ENCODE measurements at places on chromosomes 6 and 20.
A peak's percentile ranks its signal among the peaks of the same experiment; 100 is the strongest.

GRCh38 chr6:32807020-32807580 lies 9.7 kb downstream of the HLA-DOB start:
- H3K4me3 ChIP-seq = no peak overlapping the region
- DNase-seq = no peak
- H3K27me3 ChIP-seq = peaks cover 47% of the 10 kb centered on the region
- no peak overlapping the region for H3K27ac ChIP-seq

DNA sequence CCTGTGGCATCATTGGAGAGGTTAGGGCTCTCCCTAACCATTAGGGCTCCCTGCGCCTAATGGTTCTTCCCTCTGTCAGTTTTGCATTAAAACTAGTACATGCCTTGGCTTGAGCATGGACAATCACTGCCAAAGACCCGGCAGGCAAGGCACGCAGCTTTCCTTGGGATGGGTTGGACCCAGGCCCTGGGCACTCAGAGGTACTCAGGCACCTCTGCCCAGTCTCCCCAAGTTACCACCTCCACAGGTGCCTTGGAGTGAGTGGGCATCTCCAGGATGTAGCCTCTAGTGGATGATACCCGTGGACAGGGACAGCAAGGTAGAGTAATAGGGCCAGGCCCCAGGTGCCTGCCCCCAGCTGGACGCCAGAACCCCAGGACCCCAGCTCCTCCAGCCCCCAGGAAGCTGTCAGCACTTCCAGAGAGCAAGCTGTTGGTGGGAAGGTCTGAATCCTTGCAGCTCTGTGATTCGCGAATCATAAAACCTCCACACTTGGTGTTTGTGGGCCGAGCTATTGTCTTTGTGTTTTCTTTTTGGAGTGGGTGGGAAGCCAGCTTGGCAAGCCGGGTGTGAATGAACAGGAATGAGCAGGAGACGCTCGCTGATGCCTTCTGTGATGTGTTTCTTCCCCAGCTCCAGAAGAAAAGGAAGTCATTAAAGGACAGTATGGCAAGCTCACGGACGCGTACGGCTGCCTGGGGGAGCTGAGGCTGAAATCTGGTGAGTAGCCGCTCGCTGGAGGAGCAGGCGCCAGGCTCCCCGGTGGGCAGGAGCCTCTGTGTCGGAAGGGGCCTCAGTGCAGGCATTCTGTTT lies 35.1 kb downstream of the SYNJ2 start:
- no peak overlapping the region for H3K4me3 ChIP-seq
- H3K36me3 ChIP-seq = peaks cover 28% of the 10 kb centered on the region
- H3K27me3 ChIP-seq = no peaks in the 10 kb centered on the region
- peaks cover 26% of the 10 kb centered on the region for H3K4me1 ChIP-seq

DNA sequence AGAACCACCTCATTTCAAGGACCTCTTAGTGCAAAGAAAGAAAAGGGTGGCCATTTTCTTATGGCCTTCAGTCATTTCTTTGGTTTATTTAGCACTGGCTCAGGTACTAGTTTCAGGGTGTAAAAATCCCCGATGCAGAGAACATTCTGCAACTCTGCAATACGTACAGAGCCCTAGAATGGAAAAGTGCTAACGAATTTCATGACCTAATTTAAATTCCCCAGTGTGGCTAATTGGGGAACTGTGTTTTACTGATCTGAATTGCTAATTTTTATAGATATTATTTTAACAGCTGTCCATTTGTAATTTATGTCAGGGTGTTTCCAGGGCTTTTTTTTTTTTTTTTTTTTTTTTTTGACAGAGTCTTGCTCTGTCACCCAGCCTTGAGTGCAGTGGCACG lies 160.7 kb downstream of the UST start:
- no peaks in the 10 kb centered on the region for H3K36me3 ChIP-seq
- H3K4me3 ChIP-seq = no peak overlapping the region
- H3K27ac ChIP-seq = no peak overlapping the region
- no peaks in the 10 kb centered on the region for H3K4me1 ChIP-seq

DNA sequence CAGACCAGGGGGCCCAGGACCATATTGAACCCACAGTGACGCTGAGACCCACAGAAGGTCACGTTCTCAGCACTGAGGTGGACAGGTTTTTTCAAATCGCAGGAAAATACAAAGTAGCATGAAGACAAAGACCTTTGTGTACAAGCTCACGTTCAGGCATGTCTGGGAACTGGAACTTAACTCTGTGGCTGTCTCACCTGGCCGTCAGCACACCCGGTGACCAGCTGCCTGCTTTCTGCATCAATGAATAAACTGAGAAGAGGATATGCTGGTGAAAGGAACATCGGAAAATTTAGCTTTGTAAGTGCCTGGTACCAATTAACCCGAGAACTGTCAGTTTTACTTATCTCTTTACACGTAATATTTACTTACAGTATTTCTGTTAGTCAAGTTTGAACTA lies 36.5 kb downstream of the WDR27 start:
- peaks cover 10% of the 10 kb centered on the region for H3K4me1 ChIP-seq
- H3K27me3 ChIP-seq = no peaks in the 10 kb centered on the region
- DNase-seq = no peak
- no peak overlapping the region for H3K27ac ChIP-seq
- H3K36me3 ChIP-seq = peaks cover 3% of the 10 kb centered on the region

DNA sequence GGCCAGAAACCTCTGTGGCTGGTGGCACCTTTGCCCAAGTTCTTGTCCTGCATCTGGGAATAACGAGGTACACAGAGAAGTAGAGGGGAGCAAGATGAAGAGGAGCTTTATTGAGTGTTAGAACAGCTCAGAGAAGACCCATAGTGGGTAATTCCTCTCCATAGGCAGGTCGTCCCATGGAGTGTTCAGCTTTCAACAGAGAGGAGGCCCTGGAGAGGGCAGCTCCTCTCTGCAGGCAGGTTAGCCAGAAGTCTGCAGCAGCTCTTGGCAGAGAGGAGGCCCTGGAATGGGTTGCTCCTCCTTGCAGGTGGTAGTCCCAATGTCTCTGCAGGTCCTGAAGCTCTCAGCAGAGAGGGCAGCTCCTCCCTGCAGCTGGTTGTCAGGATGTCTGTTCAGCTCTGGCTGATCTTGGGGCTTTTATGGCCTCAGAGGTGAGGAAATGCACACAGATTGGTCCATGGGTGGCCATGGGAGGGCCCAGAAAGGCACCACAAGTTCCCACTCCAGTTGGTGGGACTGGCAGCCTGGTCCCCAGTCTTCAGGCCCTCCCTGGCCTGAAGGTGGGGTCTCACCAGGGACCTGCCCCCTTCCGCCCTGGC lies 89.0 kb downstream of the IPCEF1 start:
- no peak overlapping the region for H3K27ac ChIP-seq
- H3K36me3 ChIP-seq = peaks cover 3% of the 10 kb centered on the region
- peaks cover 10% of the 10 kb centered on the region for H3K4me1 ChIP-seq
- H3K4me3 ChIP-seq = no peak overlapping the region
- no peaks in the 10 kb centered on the region for H3K27me3 ChIP-seq

DNA sequence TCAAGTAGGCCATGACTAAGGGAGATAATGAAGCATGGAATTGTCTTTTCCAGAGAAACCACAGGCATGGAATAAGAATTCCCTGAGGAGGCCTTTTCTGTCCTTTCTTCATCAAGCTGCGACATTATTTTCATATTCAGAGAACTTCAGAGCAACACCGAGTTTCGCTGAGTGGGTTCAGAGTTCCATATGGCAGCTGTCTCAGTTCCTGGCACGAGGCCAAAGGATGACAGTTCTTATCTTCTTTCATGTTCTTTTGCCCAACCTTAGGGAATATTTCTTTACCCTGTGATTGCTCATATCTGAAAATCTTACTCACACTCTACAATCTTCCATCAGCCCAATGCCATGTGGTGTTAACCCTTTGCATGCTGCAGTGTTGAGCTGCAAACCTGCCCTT lies 135.3 kb upstream of the BMP2 start:
- no peaks in the 10 kb centered on the region for H3K36me3 ChIP-seq
- H3K27me3 ChIP-seq = no peaks in the 10 kb centered on the region
- H3K27ac ChIP-seq = no peak overlapping the region
- no peak overlapping the region for H3K4me3 ChIP-seq

GRCh38 chr6:30894381-30894780 lies 10.1 kb downstream of the DDR1 start:
- H3K4me1 ChIP-seq = no peaks in the 10 kb centered on the region
- peaks cover 7% of the 10 kb centered on the region for H3K36me3 ChIP-seq
- no peak for DNase-seq
- no peak overlapping the region for H3K4me3 ChIP-seq
- H3K27me3 ChIP-seq = no peaks in the 10 kb centered on the region
- H3K27ac ChIP-seq = no peak overlapping the region

- H3K27ac ChIP-seq = peak overlapping the region; percentile 86
- no peaks in the 10 kb centered on the region for H3K27me3 ChIP-seq
- H3K36me3 ChIP-seq = peaks cover 37% of the 10 kb centered on the region
- peak overlapping the region; percentile 64 for H3K4me3 ChIP-seq
- DNase-seq = no peak
Measured at GRCh38 chr6:149094934-149095351, 222.6 kb upstream of the TAB2 start.

DNA sequence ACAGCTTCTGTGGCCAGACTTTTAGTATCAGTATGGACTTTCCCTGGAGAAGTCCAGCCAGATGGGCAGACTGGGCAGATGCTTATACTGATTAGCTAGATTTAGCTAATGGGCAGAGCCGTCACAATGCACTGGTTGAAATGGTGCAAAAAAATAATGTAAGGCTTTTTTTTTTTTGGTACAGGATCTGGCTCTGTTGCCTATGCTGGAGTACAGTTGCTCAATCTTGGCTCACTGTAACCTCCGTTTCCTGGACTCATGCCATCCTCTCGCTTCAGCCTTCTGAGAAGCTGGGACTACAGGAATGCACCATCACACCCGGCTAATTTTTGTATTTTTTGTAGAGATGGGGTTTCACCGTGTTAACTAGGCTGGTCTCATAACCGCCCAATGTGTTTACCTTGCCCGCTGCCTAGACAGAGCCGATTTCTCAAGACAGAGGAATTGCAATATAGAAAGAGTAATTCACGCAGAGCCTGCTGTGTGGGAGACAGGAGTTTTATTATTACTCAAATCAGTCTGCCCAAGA lies 16.4 kb upstream of the KIFC1 start:
- H3K27me3 ChIP-seq = no peaks in the 10 kb centered on the region
- H3K27ac ChIP-seq = no peak overlapping the region
- DNase-seq = no peak
- H3K36me3 ChIP-seq = no peaks in the 10 kb centered on the region
- peaks cover 15% of the 10 kb centered on the region for H3K4me1 ChIP-seq

DNA sequence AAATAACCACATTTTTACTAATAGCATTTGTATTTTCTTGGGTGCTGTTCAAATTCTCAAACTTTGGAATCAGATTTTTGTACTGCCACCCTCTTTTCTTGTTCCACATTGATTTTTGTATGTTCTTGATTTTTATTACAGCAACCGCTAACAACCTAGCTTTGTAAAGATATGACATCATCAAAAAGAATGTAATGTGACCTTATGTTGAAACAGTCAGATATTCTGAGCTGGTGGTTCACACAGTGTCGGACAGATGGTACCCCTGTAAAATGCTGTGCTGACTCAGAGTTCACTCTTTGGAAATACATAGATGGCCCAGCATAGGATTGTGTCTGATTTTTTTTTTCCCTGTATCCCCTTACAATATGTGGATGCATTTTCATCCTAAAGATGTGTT lies 118.9 kb downstream of the QKI start:
- H3K27ac ChIP-seq = no peak overlapping the region
- DNase-seq = no peak
- H3K4me1 ChIP-seq = peaks cover 4% of the 10 kb centered on the region
- no peaks in the 10 kb centered on the region for H3K27me3 ChIP-seq
- H3K36me3 ChIP-seq = no peaks in the 10 kb centered on the region

GRCh38 chr6:124064317-124065113 lies 260.9 kb downstream of the NKAIN2 start:
- H3K27ac ChIP-seq = no peak overlapping the region
- no peak for DNase-seq
- no peaks in the 10 kb centered on the region for H3K4me1 ChIP-seq
- no peaks in the 10 kb centered on the region for H3K36me3 ChIP-seq

- no peak overlapping the region for H3K27ac ChIP-seq
- H3K4me1 ChIP-seq = peaks cover 21% of the 10 kb centered on the region
Measured at GRCh38 chr20:31569163-31570020, 35.7 kb upstream of the ID1 start.
